HT1080 (cell line): ENCODE measurements at places on chromosomes 7 and 10. TPM values are rescaled to one million over a fixed set of nuclear protein-coding genes. Genes with fewer than 3 reads are reported as not detected.

DNA sequence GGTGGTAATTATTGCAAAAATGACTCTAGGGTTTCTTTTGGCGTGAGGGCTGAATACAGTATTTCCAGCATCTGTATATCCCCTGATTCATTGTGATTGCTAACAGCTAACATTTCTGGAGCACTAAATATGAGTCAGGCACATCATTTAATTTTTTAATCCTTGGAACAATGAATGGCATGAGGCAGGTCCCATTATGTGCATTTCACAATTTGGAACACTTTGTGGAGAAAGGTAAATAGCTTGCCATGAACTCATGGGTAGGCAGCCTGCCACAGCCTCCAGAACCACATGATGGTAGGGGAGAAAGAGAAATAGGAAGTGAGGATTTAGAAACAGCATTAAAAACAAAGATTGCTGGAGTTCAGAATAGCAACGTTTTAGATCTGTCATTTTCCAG is 1.7 kb downstream of the NPTX2 start:
- no peak for DNase-seq

COBL gene
- 1.2 TPM in 2 replicates for total RNA-seq

GRCh38 chr10:124045276-124045675 is 48.1 kb downstream of the CHST15 start:
- DNase-seq = no peak

- DNase-seq = no peak
Measured at GRCh38 chr7:74236284-74236683, 17.9 kb downstream of the RFC2 start.

DRGX gene
- total RNA-seq = not detected in 2 replicates

GRCh38 chr7:18037609-18038008 is 10.0 kb upstream of the PRPS1L1 start:
- DNase-seq = no peak

GRCh38 chr7:157072361-157072760 is 61.9 kb upstream of the MNX1 start:
- no peak for DNase-seq

- peak; percentile 24 for DNase-seq
Measured at GRCh38 chr7:54664235-54665228, 94.5 kb downstream of the SEC61G start.
